ENCODE measurements at places on chromosomes 1 and 21.

DNA sequence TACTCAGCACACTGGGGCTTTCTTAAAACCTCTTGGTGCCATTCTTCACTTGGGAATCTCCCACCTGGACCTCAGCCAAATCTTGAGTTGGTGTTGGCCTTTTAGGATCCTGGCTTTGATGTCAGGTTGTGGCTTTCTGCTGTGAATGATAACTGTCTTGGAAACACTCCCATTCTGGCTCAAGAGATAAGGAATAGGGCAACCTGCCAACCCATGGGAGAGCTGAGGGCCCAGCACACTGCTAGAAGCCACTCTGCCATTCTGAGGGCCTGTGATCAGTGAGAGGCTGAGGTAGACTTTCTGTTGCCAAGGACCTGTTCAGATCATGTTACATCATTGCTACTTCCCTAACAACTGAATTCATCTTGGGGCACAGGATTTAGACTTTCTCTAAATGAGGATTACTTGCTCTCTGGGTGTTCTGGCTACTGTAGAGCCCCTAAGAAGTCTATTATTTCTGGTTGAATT is 45.8 kb downstream of the TTC39A start:
- DNase-seq = peak; percentile 57

GRCh38 chr1:187411118-187411517 is 582.4 kb downstream of the PLA2G4A start:
- no peak for DNase-seq

- no peak for DNase-seq
These were observed 1.9 kb downstream of the EPHX1 start for GRCh38 chr1:225811622-225812487.

DNA sequence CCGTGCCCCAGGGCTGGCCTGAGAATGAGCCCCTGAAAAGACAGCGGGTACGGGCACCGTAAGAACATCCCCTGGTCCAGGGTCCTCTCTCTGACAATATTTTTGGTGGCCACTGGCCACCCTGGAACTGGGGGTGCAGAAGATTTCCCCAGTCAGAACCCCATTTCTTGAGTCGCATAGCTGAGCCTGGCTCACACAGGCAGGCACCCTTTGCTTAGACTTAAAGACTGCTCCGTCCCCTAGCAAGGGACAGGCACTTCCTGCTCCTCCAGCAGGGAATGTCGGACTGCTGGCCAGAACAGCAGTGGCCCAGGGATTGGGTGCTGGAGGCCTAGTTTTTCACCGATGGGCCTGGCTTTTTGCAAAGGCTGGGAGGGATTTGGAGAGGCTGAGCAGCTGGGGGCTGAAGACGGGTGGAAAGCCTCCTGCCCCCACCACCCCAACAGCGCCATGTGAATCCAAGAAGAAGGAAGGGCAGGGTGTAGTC is 4.3 kb downstream of the OLIG2 start:
- DNase-seq = no peak

GRCh38 chr1:2158272-2158671 is 36.3 kb downstream of the FAAP20 start:
- DNase-seq = no peak

GRCh38 chr1:53578358-53578757 is 119.2 kb downstream of the DMRTB1 start:
- DNase-seq = no peak

DNA sequence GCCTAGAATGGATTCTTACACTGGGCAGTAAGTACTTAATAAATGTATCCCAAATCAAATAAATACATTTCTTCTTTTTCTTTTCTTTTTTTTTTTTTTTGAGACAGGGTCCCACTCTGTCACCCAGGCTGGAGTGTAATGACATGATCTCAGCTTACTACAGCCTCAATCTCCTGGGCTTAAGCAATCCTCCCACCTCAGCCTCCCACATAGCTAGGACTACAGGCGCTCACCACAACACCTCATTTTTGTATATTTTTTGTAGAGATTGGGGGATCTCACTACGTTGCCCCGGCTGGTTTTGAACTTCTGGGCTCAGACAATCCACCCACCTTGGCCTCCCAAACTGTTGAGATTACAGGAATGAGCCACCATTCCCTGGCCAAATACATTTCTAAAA is 63.7 kb upstream of the LGALS8 start:
- no peak for DNase-seq

- peak; percentile 70 for DNase-seq
These were observed 101.2 kb upstream of the COL6A1 start for GRCh38 chr21:45880097-45881068.

DNA sequence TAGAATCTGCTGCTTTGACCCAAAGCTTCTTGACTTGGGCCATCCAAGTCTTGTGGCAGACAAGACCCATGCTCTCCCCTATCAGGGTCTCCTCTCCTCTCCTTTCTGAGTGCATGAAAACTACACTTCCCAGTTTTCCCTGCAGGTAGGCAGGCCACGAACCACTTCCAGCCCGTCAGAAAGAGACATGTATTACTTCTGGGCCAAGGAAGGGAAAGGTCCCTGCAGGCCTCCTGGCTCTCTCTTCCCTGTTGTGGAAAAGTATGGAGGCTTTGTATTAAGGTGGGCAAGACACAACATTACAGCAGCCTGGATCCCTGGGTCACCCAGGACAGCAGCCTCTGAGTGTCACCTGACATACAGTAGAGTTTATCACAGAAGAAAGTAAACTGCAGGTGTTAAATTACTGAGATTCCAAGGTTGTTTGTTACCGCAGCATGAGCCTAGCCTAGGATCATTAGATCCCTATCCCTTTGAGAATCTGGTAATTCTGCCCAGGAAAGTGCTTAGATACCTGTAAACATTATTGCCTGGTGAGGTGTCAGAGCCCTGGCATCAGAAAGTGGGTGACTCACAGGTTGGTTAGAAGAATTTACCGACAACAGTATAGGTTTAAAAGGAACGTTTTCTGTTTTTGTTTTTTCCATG is 717.3 kb downstream of the MATN1 start:
- no peak for DNase-seq

- DNase-seq = no peak
These were observed 150.7 kb downstream of the BACH1 start for GRCh38 chr21:29449306-29449950.

DNA sequence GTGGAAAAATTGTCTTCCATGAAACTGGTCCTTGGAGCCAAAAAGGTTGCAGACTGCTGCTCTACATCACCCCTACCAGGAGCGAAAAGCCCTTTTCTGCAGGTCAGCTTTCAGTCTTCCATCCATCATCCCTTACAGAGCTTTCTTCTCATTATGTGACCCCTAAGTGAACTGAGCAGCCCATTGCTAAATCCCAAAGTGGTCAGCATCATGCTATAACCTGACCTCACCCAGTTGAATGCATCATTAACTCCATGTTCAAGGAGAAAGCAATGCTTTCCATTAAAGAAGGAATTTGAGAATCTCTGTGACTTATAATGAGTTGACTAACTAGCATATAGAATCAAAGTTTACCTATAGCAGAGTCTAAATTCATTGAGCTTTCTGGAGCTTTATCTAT is 10.4 kb upstream of the IL24 start:
- no peak for DNase-seq

DNA sequence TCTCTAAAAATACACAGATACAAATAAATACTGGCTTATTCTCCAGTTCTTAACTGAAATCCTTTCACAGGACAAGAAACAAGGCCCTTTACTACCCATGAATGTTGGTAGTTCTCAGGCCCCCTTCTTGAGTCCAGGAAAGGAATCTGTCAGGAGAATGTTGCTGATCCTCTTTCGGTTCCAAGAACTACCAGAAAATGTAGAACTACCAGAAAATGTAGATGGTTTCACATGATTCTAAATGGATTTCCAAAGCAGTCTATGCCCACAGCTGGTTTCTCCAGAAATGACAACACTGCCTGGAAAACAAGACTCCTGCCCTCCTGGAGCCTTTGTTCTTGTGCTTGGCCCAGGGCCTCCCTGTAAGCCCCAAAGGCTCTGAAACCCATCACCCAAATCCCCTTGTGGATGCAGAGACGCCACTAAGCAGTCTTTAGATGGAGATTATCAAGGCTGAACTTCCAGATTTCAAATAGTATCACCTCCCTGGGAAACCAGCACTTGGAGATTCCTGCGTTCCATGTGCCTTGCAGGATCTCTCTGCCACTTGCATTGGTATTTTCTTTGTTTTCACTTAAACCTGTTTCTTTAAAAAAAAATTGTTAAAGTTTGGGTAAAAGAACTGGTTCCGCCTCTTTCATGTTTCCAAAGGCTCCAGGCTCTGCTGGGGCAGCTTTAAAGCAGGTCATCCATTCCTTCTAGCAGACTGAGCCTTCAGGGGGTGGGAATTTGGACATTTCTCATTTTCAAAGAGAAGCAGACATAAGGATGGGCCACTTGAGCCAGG is 53.4 kb downstream of the MAN1C1 start:
- no peak for DNase-seq

DNA sequence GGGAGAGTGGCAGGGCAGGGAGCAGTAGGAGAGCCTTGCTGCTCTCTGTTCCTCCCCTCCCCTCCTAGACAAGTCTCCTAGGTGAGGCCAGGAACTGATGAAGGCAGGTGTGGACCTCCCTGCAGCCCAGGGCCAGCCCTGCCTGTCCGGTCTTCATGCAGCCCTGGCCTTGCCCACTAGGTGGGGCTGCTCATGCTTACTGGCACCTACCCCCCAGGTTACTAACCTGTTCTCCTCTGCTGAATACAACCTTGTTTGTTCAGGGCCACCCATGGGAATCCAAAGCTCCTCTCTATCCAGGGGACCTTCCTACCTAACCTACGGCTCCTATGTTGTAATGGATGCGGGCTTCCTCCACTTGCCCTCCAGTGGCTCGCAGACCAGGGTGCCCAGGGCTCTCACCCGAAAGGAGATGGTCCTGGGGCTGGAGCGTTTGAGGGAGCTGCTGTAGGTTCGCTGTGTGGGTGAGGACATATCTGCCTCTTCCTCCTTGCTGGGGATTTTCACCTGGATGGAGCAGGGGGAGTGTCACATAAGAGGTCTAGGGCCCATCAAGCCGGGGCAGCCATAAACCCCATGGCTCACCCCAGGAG is 7.9 kb upstream of the TNNT2 start:
- no peak for DNase-seq
